GM13977 (cell line): ENCODE measurements at places on chromosomes 3 and 15.

- DNase-seq = peak; percentile 63
Observed at GRCh38 chr15:50260969-50261496, 4.5 kb downstream of the HDC start.

- no peak for DNase-seq
Observed at GRCh38 chr3:151425627-151426340, 35.1 kb downstream of the IGSF10 start.

DNA sequence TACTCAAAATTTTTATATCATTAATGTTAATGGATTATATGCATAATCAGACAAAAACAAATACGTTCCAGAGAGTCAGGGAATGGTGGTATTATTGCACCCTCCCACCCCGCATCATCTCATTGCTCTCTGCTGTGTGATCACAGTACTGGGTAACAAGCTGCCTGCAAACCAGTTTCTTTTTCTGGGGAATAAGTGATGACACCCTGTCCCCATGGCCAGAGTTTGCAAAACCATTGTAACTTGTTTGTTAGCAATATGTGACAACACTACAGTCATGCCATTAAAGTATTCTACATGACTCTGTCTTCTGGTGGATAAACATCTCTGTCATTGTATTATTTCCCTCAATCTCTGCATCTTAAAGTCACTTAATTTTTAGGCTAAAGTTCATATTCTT lies 39.5 kb downstream of the ZBTB38 start:
- no peak for DNase-seq

GRCh38 chr3:194675081-194675640 lies 3.2 kb upstream of the LSG1 start:
- no peak for DNase-seq

DNA sequence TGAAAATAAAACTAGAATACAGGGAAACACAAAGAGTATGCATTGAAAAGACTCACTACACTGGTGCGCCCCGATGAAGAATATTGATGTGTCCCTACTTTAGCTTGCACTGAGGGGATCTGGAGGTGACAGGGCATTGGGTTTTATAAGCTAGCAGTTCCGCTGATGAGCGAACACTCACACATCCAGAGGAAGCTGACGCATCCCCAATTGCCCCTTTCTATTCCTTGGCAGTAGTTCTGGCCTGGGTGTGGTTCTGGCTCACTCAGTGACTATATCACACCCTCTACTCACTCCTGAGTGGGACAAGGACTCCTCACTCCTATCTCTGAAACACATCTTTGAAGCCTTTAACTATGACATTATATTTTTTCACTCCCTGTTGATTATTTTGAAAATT lies 71.0 kb downstream of the B3GNT5 start:
- DNase-seq = no peak

DNA sequence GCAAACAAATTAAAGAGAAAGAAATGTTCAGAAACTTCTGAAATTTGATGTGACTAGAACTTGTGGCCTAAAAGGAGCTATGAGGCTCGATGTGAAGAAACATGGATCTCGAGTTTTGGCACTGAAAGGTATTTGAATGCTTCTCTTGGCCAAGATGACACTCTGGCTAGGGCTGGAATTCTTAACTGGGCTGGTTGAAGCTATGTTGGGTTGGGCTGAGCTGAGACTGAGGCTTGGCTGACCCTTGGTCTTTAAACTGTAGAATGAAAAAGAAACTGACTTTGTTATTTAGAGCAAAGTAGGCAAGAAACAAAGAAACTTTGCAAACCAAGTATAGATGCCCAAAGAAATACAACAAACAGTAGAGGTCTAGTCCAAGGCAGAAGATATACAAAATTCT lies 28.1 kb upstream of the CLDN16 start:
- DNase-seq = no peak

DNA sequence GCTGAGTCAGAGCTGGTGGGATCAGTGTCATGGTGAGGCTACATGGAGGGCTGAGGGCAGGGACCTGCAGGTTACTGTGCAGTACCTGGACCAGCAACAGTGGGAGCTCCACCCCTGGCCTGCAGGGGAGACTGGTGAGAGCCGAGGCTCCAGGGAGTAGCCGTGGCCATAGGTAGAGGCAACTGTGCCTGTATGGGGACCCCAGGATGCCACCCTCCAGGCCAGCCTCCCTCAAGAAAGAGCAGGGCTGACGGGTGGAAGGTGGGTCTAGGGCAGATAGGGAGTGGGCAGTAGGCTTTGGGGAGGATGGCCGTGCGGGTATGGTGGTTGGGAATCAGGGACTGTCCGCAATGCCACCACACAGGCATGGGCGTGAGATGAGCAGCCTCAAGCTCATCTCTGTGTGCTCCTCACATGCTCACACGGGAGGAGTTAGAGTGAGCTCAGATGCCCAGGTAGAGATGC lies 35.5 kb downstream of the FBLN2 start:
- DNase-seq = no peak

DNA sequence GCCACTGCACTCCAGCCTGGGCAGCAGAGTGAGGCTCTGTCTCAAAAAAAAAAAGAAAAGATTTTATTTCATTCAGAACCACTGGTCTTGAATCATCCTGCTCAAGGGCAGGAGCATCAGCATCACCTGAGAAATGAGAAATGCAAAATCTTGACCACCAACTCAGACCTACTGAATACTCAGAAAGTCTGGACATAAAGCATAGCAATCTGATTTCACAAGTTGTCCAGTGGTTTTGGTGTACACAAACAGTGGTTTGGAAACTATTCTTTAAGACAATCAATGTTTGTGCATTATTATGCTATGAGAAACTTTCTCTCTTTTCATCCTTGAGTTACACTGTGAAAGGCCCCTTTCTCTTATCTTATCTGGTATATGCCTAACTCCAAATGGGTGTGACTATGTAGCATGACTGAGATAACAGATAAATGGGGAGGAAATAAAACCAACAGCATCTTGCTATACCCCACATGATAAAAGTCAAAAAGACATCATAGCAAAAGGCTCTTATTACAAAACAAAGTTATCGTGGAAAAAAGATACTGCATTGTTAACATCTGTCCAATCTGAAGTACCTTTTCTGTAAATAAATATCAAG lies 174.2 kb upstream of the STT3B start:
- DNase-seq = no peak

- no peak for DNase-seq
Observed at GRCh38 chr15:98139337-98139736, 178.8 kb downstream of the ARRDC4 start.

DNA sequence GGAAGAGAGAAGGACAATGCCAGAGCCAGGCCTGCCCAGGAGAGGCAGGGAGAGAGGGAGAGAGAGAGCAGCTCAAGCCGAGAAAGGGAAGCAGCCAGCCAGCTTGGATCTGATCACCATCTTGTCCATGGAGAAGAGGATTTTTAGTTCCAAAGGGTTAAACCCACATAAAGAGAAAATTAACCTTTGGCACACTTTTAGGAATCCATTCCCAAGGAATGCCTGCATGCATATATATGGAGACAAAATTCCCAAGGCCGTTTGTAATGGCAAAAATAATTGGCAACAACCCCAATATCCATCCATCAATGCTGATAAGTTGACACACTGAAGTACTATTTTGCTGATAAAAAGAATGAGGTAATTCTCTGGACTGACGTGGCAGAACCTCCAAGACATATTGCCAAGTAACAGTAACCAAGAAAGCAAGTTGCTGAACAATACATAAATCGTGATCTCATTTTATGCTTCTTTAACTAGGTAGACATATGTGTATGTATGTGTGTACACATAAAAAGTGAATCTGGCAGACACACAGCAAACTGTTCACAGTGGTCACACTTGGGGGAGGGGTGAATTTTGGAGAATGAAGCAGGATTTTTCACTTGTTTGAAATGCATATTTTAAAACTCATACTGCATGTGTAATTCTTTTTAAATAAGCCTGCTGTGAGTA lies 7.5 kb upstream of the STRA6 start:
- DNase-seq = no peak

DNA sequence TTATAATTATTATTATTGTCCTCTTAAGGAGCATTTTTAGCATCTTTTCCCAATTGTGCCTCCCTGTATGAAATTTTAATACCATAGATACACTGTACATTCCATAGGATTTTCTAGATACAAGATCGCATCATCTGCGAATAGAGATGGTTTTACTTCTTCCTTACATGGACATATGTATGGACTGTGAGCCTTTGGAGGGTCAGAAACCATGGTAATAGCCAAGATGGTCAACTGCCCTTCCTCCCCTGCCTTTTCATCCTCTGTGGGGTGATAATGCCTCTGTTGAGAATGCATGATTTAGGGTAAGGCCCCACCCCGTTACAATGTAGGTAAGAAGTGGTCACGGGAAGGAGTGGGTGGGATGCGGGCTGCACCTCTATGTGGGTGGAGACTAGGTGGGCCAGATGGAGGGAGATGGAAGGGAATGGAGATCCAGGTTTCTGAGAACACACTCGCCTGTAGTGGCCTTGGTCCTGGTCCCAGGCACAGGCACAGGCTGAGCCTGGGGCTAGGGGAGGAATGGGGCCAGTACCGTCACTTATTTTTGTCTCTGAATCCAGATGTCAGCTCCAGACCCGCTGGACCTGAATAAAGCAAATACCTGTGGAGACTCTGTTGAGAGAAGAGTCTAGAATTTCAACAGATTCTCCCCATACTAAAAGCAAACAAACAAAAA lies 31.7 kb downstream of the GOLGA6A start:
- no peak for DNase-seq

GRCh38 chr3:65848024-65848423 lies 190.7 kb downstream of the MAGI1 start:
- DNase-seq = no peak

- DNase-seq = peak; percentile 64
Observed at GRCh38 chr3:12796171-12797123, at the start of gene CAND2. Gene CAND2, plus strand, starts transcription at chr3:12796680. Its CDS starts 41 bp downstream, at chr3:12796721.

DNA sequence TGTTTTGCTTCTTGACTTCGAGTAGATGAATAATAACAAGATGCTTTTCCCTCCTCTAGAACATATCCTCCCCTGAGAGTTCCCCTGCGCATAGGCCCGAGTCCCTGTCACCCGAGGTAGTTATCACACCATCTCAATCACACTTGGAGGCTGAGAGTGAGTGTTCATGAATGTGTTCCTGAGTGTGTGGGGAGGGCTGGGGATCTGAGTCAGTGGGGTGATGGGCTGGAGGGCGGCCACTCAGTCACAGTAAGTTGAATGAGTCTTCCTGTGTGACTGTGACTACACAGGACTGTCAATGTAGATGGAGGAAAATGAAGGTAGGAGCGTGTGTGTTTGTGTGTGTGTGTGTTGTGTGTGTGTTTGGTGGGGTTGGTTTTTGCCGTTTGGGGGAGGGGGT lies 71.0 kb downstream of the SETD5 start:
- DNase-seq = no peak

- peak; percentile 54 for DNase-seq
Observed at GRCh38 chr15:68054628-68055223, 611 bp downstream of the PIAS1 start.

DNA sequence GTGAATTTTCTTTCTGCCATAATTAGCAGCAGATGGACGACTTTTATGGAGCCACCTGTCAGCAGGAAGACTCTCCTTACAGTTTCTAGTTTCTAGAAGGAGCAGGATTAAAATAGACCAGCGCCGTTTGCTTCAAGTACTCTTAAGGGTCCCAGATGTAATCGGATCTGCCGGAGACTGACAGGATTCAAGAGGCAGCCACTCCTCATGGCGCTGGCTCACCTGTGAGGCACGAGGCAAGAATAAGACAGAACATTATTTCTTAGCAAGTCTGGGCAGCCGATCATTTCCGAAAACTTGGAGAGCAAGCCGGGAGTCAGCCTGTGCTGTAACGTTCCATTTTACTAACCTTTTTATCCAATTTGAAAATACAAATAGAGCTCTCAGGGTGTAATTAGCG lies 410.4 kb upstream of the RORA start:
- no peak for DNase-seq

GRCh38 chr3:71160785-71161546 lies 422.6 kb downstream of the FOXP1 start:
- DNase-seq = no peak

DNA sequence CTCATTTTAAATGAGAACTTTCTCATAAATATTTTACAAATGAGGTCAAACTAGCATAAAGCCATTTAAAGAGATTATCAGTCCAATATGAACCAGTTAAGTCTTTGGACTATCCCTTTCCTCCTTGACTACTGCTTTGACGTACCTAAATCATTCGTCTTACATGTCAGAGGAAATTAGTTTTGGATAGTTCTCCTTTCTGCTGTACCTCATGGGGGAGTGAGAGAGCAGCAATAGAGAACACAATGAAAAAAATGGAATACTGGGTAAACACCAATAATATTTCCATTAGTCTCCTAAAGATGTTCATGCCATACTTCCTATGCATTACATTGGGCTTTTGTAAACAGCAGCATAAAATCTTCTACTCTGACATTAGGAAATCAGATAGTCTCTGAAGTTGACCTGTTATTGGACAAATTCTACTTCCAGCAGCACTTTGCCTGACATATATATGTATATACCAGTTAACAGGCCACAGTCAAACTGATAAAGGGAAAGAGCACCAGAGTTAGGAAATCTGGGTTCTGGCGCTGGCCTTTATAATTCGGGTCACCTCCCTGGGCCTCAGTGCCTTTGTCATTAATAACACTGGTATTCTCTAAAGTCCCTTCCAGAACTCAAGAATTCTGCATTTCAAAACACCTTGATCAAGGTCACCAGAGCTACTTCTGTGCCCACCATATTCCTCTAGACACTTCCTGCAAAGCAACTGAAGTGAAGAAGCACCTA lies 26.8 kb downstream of the TIMMDC1 start:
- no peak for DNase-seq

- DNase-seq = no peak
Observed at GRCh38 chr3:52175416-52176179, 21.4 kb upstream of the POC1A start.

DNA sequence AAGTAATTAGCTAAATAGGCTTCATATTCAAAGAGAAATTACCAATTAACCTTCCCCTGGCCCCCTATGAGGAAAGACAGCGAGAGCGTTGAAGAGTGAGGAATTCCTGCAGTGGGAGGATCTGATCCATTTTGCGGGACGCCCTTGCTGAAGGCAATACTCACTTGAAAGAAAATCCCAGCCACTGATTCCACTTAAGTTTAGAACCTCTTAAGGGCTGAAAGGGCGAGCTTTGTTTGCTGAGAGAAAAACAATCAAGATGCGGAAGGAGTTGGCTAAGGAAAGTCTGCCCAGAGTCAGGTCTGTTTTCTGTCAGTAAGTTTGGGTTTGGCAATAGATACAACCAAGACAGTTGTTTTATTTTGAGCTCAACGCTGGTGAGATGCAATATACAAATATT lies 102.8 kb upstream of the GBE1 start:
- DNase-seq = no peak

DNA sequence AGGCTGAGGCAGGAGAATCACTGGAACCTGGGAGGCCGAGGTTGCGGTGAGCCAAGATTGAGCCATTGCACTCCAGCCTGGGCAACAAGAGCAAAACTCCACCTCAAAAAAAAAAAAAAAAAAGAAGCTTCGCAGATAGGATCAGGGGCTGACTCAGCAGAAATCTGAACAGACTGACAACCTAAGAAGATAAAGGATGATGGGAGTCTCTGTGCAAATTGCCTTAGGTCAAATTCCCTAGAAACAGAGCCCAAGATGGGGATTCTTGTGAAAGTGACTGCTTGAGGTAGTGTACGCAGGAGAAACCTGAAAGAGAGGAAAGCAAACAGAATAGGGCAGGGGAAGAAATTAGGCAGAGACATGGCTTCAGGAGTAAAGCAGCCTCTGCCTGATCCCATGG lies 160.8 kb upstream of the LRIG1 start:
- DNase-seq = no peak
